ENCODE measurements at places on chromosomes 3 and 15.

DNA sequence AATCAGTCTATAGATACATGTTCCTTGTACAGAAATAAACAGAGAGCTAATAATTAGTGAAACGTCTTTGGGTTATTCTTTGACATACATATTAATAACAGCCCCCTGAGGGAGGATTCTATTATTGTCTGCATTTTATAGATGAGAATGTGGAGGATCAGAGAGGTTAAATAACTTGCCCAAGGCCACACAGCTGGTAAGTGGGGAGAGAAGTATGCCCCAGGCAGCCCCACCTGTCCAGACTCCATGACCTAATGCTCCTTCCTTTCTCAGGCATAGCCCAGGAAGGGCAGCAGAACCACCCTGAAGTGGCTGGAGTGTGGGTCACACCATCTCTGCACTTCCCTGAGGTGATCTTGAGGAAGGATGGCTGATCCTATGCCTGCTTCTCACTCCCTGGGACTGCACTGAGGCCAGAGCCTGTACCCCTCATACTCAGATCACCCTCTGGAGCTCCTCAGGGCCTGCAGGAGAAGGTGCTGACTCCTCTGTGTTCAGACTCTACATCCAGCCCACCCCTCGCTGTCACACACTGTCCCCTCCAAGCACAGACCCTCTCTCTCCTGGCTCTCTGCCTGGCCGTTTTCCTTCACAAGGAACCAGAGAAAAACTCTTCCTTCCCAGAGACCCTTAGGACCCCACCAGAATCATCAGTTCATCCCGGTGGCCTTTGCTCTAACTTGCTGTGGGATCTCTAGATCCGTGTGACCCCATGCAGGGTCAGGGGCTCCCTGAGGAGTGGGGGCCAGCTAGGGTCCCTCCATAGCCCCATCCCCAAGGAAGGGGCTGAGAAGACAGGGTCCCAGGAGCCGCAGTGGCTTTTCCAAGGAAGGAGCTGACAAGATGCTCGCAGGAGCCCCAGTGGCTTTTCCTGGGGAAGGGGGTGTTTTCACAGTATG, 4.4 kb upstream of the HHATL start:
- no peak for DNase-seq

DNA sequence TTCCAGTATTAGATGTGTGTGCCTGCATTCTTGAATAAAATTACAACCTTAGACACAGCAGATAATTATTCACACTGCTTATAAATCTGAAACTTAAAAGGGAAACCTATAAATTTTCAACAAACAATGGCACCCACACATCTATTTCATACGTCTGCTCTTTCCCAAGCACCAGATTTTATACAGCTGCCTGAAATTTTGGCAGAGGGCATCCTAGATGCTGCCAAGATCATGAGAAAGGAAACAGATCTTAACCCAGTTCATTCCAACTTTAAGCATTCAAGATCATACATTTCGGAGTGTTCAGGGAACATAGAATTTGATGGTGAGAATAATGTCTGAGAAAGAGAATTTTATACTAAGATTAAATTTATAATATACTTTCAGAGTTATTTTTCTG, 53.1 kb downstream of the CLDN1 start:
- no peak for DNase-seq

DNA sequence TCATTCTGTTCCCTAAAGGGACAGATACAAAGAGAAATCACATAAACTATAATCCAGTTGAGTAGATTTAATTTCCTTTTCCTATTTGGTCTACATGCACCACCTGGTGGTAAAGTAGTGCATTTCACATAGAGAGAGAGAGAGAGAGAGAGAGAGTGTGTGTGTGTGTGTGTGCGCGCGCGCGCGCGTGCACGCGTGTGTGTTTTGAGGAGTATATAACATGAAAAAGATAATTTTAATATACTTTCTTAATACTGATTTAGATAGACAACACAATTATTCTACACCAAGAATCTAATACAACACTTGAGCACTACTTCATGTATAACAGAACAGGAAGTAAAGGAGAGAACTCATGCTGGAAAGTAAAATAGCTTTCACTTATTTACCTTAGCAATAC, 1.1 kb upstream of the FGF7 start:
- peak; percentile 56 for DNase-seq

- no peak for DNase-seq
These were observed 1.4 kb downstream of the CEMIP start for GRCh38 chr15:80780416-80781221.

- no peak for DNase-seq
These were observed 9.1 kb upstream of the FOXB1 start for GRCh38 chr15:59994888-59995557.

DNA sequence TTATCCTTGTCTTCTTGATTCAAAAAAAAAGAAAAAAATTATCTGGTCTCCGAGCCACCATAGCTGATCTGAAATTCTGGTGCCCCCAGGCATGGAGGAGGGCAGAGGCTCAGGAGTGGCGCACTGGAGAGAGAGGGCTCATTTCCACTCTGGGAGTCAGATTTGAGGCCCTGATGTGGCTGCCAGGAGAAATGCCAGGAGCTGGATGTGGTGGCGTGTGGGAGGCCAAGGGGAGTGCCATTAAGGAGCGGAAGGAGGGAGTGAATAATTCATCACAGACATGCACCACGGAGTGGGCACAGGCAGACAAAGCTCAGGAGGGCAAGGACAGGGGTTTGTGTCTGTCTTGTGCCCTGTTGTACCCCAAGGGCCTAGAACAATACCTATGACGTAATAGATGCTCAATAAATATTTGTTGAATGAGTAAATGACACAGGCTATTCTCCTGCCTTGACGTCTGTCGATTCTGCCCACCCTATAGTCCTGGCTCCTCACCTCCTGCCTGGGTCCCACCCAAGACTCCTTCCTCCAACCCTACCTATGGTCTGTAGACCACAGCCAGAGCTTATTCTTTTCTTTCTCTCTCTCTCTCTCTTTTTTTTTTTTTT, 12.0 kb upstream of the GRIP2 start:
- DNase-seq: no peak
